Activated T-cell treated with anti-CD3 and anti-CD28 coated beads for 4 hours (primary cell): ENCODE measurements at places on chromosomes 4 and X.

DNA sequence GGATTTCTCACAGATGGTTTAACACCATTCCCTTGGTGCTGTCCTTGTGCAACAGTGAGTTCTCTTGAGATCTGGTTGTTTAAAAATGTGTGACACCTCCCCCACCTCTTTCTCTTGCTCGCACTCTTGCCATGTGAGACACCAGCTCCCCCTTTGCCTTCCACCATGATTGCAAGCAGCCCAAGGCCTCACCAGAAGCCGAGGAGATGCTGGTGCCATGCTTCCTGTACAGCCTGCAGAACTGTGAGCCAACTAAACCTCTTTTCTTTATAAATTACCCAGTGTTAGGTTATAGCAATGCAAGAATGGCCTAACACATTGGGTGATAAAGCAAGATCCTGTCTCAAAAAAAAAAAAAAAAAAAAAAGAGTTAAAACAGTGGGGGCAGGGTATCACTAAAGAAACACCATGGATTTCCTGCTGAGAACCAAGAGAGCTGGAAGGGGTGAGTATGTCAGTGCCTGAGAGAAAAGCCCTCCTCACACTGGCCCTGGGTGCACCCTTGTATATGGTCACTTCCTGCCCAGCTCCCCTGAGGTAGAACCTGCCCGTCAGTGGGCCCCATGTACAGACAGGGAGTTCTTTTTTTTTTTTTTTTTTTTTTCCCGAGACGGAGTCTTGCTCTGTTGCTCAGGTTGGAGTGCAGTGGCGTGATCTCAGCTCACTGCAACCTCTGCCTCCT, 46.4 kb downstream of the APOO start:
- DNase-seq: no peak

DNA sequence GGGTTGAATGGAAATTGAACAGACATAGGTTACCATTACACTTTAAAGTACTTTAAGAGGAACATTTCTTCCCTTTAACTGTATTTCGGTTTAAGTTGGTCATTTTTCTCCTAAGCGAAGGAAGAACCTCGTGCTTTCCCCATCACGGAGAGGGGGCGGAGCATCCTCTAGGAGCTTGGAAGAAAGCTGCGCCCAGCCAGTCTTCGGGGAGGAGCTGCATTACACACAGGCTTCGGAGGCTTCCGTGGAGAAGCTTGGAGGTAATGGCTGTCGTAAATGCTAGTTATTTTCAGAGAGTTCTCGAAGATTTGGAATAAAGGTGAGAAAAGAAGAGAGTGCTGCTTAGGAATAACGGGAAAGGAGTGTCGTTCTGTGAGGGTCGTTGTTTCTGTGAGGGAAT, at the start of gene PWWP3B:
Gene PWWP3B, plus strand, starts transcription at position 199 of the 400 bp plus-strand sequence. CDS start 37,128 bp downstream, outside the sequence.
- no peak for DNase-seq

DNA sequence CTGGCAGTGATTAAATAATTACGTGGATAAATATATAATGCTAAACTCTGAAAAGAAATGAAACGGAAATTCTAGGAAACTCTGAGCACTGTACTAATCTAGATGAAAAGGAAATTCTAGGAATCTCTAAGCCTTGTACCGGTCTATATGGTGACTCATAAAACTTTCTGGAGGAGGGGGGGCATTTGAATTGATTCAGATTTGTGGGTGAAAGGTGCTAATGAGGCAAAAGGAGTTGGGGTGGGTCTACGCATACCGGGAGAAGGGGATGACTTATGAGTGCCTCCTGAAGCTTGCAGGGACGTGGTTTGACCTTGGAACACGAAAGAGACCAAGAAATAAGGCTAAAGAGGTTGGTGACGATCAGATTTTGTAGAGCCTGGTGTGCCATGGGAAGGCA, 151.7 kb upstream of the CASK start:
- DNase-seq: no peak

DNA sequence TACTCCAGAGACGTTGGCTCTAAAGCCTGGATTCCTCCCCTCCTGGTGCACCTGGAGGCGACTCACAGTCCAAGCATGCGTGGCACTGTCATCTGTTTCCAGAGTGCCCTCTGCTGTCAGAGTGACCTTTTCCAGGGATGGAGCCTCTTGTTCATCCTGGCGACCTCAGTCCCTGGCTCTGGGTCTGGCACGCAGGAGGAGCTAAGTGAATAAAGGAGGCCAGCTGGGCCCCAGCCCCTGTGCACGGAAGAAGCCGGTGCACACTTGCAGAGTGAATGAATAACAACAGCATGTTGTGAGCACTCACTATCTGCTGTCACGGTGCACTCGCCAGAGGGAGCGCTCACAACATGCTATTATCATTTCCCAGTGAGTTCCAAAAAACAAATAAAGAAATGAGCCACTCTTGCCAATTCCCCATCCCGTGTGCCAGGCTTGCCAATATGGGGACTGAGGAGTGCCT, 27.8 kb upstream of the PSAPL1 start:
- no peak for DNase-seq

GRCh38 chr4:88230969-88231771, 53.2 kb downstream of the PPM1K start:
- DNase-seq: no peak
